ENCODE measurements at places on chromosomes 2 and 18.

DNA sequence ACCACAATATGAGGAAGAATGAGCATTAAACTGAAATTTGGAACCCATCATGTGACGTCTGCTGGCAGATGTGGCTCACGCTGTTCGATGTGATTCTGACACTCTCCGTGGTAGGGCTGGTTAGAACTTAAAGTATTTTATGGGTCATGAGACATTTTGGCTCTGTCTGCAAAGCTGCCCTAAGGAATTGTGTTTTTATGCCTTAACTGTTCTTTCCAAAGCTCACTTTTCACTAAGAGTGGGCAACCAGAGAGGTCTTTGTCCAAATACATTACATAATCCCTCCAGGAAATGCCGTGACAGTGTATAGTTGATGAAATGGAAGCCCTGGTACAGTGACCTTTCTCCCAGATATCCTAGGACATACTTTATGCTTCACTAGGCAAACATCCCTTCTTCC is 119.1 kb downstream of the AQP4 start:
- DNase-seq, result no peak
- H3K36me3 ChIP-seq, result no peaks in the 10 kb centered on the region
- no peak overlapping the region for H3K27ac ChIP-seq
- no peak overlapping the region for H3K4me3 ChIP-seq
- H3K4me1 ChIP-seq, result no peaks in the 10 kb centered on the region
- no peaks in the 10 kb centered on the region for H3K27me3 ChIP-seq

DNA sequence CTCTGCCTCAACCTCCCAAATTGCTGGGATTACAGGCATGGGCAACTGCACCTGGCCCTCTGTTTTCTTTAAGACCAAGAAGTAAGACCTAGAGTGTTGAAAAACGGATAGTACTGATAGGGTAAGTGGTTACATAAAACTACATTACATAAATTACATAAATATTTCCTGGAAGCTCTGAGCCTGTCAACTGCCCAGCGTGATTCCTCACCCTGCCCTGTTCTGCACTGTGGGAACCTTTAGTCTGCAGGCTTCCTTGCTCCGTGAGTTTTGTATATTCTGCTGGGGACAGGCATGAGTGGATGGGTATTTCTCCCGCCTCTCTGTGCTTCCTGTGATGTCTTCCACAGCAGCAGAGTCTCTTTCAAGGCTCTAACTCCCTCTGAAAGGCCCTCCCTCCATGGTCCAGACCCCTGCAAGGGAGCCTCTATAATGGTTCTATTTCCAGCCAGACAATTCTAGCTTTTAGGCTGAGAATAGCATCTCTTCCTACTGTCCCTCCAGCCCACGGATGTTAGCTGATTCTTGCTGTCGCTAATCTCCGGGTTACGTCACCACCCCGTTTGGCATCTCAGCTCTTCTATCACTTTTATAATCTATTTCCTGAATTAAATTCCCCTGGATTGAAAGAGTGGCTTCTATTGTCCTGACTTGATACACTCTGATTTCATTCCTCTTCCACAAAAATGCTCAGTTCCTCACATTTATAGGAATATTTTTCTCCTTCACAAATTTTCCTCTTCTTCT is 49.5 kb upstream of the PLEKHM3 start:
- H3K36me3 ChIP-seq, result no peaks in the 10 kb centered on the region
- H3K4me1 ChIP-seq, result no peaks in the 10 kb centered on the region
- no peak overlapping the region for H3K27ac ChIP-seq
- no peak for DNase-seq
- no peak overlapping the region for H3K4me3 ChIP-seq
- peaks cover 31% of the 10 kb centered on the region for H3K27me3 ChIP-seq

- DNase-seq, result no peak
- H3K4me3 ChIP-seq, result no peak overlapping the region
- peaks cover 59% of the 10 kb centered on the region for H3K4me1 ChIP-seq
- H3K36me3 ChIP-seq, result peaks cover 5% of the 10 kb centered on the region
- no peaks in the 10 kb centered on the region for H3K27me3 ChIP-seq
Measured at GRCh38 chr18:79938196-79938595, 13.3 kb downstream of the SLC66A2 start.

GRCh38 chr2:54624591-54625071 is 98.8 kb upstream of the EML6 start:
- no peak for DNase-seq
- H3K36me3 ChIP-seq, result peaks cover 25% of the 10 kb centered on the region
- H3K27me3 ChIP-seq, result no peaks in the 10 kb centered on the region
- no peaks in the 10 kb centered on the region for H3K4me1 ChIP-seq
- H3K27ac ChIP-seq, result peak overlapping the region; percentile 14
- H3K4me3 ChIP-seq, result no peak overlapping the region

DNA sequence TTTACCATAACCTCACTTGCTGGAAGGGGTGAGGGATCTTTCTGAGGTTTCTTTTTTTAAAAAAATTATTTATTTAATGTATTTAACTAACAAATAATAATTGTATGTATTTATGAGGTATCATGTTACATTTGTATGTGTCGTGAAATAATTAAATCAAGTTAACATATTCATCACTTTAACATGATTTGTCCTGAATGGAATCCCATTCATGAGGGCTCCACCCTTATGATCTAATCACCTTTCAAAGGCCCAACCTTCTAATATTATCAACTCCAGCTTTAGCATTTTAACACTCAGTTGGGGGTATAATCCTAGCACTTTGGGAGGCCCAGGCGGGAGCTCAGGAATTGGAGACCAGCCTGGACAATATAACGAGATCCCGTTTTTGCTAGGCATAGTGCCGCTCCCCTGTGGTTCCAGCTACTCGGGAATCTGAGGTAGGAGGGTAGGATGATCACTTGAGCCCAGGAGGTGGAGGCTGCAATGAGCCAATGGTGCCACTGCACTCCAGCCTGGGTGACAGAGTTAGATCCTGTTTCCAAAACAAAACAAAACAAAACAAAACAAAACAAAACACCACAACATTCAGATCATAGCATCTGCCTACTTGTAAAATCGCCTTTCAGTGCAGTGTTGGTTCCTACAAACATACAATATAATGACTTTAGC is 1.1 kb upstream of the TAF4B start:
- H3K36me3 ChIP-seq, result no peaks in the 10 kb centered on the region
- no peak overlapping the region for H3K27ac ChIP-seq
- DNase-seq, result no peak
- peaks cover 3% of the 10 kb centered on the region for H3K4me1 ChIP-seq

DNA sequence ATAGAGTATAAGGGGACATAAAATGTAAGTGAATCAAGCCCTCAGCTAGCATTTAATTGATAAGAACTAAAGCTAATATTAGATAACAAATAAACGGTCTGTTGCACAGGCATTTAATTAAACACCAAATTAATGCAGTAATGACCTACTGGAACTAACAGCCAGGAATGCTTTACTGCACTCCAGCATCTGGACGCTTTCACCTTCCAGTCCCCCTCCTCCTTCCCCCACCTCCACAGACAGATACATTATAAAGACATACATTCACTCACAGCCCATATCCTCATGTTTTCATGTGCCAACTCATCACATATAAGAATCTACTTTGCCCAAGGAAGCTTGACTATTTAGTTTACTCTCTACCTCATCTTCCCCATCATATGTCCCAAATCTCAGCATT is 337.4 kb upstream of the PIK3C3 start:
- DNase-seq, result no peak
- H3K36me3 ChIP-seq, result no peaks in the 10 kb centered on the region
- no peak overlapping the region for H3K27ac ChIP-seq
- H3K4me1 ChIP-seq, result no peaks in the 10 kb centered on the region

Measured in esophagus squamous epithelium (tissue), 5 donors.